ENCODE measurements at places on chromosomes 13 and 19.

DNA sequence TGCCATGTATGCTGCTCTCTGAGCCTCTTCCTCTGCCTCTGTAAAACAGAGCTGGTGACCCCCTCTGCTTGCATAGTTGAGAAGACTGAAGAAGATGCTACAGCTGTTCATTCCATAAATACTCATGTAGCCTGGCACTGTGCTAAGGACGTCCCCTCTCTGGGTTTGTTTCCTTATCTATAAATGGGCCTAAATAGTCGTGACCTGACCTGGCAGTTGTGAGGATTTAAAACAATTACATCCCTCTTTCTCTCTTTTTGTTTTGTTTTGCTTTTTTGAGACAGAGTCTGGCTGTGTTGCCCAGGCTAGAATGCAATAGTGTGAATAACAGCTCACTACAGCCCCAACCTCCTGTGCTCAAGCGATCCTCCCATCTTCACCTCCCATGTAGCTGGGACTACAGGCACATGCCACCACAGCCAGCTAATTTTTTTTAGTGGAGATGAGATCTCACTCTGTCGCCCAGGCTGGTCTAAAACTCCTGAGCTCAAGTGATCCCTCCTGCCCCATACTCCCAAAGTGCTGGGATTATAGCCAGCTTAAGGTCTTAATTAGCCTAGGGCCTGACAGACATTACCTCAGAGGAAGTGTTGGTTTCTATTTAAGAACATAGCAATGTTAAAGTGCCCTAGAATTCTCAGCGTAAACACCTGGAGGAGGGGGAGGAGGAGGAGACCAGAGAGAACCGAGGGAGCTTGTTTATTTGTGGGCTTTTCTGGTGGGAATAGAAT lies 4.6 kb downstream of the WDR62 start:
- DNase-seq, result no peak

DNA sequence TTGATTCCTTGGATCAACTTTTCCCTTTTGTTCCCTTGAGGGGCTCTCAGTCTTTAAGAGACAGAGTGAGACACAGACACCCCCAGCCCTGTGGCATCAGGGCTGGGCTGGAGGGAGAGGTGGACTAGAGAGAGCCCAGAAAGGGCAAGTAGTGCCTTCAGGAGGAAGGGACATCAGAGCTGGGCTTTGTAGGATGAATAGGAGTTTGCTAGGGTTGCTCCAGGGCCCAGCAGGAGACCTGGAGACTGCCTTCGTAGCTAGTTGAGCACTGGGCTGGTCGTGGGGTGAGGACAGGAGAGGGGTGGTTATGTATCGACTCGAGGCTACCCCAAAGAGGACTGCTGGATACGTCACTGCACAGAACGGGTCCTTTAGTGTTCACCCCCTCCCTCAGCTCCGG lies 5.4 kb downstream of the MAP1S start:
- DNase-seq, result no peak

DNA sequence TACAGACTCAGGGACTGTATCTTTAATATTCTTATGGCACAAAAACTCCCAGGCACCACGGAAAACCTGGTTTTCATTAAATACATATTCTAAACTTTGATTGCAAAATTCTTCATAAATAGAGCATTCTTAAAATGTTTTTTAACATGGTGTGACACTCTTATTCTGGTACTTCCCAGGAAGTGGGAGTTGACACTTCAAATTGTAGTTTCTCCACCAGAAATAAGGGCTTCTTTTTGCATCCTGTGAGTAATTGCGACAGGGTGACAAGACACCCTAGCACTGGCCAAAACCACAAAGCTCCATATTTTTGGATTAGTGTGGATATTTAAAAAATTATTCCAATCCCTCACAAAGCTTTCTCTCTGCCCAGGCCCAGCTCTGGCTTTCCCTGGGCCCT lies 43.6 kb upstream of the MTIF3 start:
- no peak for DNase-seq

DNA sequence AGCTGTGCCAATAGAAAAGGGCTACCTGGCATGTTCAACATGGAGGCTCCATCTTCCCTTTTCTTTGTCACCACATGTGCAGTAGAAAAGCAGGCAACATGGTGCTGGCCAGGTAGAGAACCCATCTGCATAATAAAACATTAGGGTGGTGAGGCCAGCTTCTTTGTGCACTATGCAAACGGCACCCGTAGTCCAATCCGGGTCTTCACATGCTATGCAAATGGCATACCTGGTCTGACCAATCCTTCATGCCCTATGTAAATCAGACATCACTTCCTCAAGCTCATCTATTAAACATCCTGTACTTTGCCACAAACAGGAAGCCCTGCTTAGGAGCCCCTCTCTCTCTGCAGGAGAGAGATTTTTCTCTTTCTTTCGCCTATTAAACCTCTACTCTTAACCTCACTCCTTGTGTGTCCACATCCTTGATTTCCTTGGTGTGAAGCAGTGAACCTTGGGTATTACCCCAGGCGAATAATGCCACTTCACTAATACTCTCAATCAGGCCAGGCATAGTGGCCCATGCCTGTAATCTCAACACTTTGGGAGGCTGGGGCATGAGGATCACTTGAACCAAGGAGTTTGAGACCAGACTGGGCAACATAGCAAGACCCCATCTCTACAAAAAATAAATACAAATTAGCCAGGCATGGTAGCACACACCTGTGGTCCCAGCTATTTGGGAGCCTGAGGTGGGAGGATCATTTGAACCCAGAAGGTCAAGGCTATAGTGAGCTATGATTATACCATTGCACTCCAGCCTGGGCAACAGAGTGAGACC lies 111.3 kb upstream of the MRI1 start:
- no peak for DNase-seq

DNA sequence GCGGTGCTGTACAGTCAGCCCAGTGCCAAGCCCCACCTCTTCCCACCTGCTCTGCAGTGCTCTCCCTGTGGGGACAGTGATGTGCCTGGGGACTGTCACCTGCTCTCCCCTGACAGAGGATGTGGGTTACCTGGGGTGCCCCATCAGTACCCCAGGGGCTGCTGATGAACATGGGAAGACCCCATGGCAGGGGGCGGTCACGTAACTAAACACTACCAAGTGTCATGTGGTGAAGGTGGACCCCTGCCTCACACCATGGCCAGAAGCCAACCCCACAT lies 12.7 kb downstream of the KDM4B start:
- no peak for DNase-seq

- no peak for DNase-seq
Measured at GRCh38 chr19:27962264-27962663, 1250.7 kb downstream of the UQCRFS1 start.

DNA sequence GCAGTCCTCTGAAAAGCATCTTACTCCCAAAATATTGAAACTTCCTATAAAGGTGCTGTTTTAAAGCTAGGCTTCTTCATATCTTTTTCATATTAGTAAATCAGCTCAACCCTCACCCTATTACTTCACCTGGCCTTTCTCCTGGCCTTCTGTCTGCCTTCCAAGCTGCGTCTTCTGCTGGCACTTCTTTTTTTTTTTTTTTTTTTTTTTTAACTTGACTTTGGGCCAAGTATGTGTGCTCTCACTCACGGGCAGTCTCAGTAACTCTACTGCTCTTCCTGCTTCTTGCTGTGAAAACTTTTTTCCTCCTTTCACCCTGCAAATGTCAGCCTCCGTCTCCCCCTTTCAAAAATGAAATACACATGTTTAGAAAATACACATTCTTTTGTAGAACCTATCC lies 41.2 kb upstream of the KCTD4 start:
- peak; percentile 51 for DNase-seq

DNA sequence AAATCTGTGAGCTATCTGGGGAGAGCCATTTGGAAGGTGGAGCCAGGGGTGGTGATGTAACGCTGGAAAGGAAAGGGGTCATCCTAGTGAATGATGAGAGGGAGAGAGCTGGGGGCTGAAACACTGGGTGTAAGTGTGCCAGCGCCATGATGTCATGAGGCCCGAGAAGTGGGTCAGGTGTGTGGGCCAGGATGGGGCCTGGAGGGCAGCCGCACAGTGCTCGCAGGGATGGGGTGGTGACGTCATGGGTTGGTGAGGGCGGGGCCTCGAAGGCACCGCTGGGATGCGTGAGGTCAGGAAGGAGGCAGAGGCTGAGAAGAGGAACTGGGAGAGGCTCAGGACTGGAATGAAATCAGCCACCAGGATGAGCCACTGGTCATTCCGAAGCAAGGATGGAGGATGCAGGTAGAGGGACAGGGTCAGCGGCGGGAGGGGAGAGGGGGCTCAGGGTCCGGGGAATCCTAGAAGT lies 4.4 kb downstream of the CCDC61 start:
- peak; percentile 44 for DNase-seq

- no peak for DNase-seq
Measured at GRCh38 chr19:45467115-45467455, 711 bp upstream of the FOSB start.

- DNase-seq, result no peak
Measured at GRCh38 chr19:54099190-54099902, 1.3 kb downstream of the OSCAR start.

- peak; percentile 83 for DNase-seq
Measured at GRCh38 chr13:49357694-49358093, 86.2 kb downstream of the CAB39L start.

DNA sequence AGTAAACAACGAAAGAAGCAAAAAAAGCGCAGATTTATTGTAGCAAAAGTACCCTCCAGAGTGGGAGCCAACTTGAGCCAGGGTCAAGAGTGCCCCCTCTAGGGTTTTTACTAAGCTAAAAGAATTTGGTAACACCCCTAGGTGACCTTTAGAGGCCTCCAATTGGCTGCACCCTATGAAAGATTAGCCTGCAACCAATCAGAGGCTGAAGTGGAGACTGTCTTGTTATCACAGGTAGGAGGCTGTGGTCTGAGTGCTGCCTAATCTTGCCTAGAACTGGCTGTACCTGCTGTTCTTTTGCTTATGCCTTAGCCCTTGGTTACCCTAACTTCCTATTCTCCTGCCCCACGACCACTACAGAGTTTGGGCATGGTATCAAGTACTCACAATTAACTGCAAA lies 38.3 kb downstream of the ANKRD10 start:
- DNase-seq, result no peak

- no peak for DNase-seq
Measured at GRCh38 chr13:100755891-100756290, 81.3 kb upstream of the TMTC4 start.

DNA sequence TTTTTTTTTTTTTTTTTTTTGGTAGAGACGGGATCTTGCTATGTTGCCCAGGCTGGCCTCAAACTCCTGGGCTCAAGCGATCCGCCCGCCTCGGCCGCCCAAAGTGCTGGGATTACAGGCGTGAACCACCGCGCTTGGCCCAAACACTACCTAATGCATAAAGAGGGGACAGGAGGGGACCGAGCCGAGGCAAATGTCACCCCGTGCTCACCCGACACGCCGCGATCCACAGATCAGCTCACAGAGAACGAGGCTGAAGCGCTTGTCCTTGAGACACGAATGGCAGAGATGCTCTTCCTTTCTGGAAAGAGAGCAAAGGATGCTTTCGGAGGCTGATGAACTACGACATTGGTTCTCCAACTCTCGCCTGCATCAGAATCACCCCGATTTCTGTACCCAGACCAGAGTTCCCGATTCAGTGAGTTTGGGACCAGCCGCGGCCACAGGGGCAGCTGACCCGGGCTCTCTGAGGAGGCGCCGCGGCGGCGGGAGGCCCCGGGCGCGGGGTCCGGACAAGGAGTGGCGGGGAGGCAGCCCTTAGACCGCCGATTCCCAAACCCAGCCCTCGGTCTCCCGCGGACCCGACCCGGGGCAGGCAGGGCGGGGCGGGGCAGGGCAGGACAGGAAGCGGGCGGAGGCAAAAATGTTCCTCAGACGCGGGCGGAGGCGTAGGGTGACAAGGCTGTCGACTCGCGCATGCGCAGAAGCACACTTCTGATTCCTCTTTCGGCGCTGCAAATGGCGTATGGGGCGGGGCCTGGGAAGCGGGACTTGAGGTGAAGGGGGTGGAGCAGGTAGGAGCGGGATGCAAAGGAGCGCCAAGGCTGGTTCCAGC lies at the start of gene ZNF699:
ZNF699 (minus strand) TSS at position 700 of the 835 bp plus-strand sequence. CDS start 4,719 bp downstream, outside the sequence.
- peak; percentile 98 for DNase-seq

GRCh38 chr19:14470031-14470876 lies 4.9 kb downstream of the PTGER1 start:
- DNase-seq, result no peak

- DNase-seq, result no peak
Measured at GRCh38 chr19:32676186-32676894, 692 bp downstream of the RGS9BP start.

DNA sequence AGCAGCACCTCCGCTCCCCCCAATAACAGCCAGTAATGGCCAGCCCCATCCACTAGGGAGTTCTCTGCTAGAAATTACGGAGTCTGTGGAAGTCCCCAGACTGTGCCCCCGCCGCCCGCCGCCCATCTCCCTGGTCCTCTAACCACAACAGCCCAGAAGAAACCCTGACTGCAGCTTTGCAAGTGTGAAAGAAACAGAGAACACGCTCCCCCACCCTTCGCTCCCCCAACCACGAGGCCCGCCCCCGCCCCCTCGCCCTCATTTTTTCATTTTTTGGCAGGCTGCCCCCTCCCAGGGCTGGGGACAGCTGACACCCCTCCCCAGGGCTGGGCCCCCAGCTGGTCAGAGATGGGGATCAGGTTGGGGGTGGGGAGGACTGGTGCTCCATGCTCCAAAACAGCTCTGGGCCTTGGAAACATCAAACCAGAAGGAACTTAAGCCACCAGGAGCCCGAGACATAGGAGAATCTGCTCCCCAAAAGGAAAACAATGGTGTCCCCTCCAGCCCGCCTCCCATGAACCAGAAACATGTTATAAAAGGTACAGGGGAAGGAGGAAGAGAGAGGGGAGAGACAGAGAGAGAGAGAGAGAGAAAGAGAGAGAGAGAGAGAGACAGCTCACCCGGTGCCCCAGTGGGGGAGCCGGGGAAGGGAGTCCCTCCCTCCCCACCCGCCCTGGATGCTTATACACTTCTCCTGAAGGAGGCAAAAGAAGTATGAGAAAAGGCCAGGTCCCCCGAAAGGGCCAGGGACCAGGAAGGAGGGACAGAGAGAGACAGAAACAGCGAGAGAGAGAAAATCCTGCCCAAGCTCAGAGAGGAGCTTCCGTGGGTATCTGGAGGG lies 29.8 kb upstream of the ASF1B start:
- no peak for DNase-seq

GRCh38 chr13:39374741-39375189 lies 228.2 kb downstream of the LHFPL6 start:
- DNase-seq, result peak; percentile 54

- no peak for DNase-seq
Measured at GRCh38 chr13:98947925-98948324, 29.9 kb downstream of the DOCK9 start.

- no peak for DNase-seq
Measured at GRCh38 chr13:112058941-112059340, 8.0 kb upstream of the SOX1 start.

- no peak for DNase-seq
Measured at GRCh38 chr19:20879501-20879900, 43.5 kb upstream of the ZNF85 start.

- no peak for DNase-seq
Measured at GRCh38 chr13:60924856-60925255, 490.8 kb downstream of the PCDH20 start.

GRCh38 chr19:41919948-41920712 lies 8.1 kb downstream of the ERFL start:
- DNase-seq, result no peak

All from EH (cell line).